ENCODE measurements at places on chromosomes 7 and 10.

GRCh38 chr7:16813232-16813616 lies 8.4 kb upstream of the AGR2 start:
- DNase-seq, result no peak

DNA sequence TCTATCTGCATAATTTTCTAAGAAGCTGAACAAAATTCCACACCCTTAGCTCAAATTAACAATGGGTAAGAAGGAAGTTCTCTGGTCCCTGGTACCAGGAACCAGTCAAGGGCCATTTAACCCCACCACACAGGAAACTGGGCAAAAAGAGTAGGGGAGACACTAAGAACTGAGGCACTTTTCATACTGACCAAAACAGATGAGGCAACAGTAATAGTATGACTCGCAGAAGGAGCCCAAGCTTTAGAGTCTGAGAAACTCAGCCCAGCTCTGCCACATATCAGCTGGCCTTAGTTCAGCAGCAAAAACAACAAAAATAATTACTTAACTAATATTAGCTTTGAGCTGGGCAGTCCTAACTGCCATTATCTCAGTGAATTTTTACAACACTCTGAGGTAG lies 221.2 kb downstream of the FAM107B start:
- DNase-seq, result no peak

GRCh38 chr10:2556883-2557282 lies 510.5 kb upstream of the PFKP start:
- DNase-seq, result no peak

GRCh38 chr10:3635697-3636096 lies 149.3 kb downstream of the KLF6 start:
- DNase-seq, result no peak

DNA sequence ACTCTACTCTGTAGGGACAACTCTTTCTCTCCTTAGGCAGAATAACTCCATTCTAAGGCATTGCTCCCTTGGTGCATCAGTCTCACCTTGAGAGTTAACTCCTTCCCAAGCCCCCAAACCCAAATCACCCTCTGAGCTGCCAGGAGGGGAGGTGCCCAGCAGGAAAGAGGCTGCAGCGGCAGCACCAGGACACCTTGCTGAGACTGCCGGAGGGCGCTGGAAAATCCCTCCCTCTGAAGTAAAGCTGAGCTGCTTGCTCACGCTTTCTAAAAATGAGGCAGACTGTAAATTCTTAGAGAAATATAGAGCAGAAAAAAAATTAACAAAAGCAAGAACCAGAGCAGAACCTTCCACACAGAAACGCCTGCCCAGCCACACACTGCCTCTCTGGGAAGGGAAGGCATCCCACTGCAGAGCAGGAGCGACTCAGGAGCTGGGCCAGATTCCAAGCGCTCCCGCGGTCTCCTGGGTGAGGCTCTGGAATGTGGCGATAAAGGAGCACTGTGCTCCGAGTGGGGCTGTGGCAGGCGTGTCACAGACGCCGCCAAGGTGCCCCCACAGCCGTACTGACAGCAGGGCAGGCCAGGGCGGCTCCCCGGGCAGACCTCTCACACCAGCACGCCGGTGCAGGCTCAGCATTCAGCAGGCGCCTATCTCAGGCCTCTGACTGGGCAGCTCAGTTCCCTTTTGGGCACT lies 202.1 kb downstream of the TNS3 start:
- no peak for DNase-seq

GRCh38 chr10:35711615-35712411 lies 69.7 kb upstream of the FZD8 start:
- DNase-seq, result no peak

GRCh38 chr7:1666823-1667565 lies 3.1 kb upstream of the ELFN1 start:
- no peak for DNase-seq

DNA sequence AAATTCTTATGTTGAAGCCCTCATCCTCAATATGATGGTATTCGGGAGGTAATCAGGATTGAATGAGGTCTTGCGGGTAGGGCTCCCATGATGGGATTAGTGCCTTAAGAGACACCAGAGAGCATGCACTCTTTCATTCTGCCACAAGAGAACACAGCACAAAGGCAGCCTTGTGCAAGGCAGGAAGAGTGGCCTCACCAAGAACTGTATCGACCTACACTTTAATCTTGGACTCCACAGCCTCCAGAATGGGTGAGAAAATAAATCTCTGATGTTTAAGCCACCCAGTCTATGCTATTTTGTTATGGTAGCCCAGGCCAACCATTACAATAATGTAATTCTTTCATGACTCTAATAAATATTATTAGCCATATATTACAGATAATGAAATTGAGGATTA lies 8.4 kb downstream of the SEM1 start:
- no peak for DNase-seq

DNA sequence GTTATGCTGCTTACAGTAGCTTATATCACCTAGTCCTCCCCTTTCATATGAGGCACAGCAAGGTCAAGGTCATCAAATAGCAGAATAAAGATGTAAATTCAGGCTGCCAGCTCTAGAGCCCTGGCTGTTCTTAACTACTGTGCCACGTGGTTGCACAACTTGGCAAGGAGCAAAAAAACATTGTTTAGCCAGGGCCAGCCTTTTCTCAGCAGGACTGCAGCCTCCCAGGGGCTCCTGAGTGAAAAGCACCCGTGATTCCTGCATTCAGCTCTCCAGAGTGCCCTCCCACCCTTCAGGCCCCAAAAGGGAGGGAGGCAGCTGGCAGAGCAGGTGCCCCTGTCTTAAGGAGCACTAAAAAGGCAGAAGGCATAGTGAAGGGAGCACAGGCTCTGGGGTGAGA lies 31.8 kb upstream of the TM9SF3 start:
- DNase-seq, result no peak

DNA sequence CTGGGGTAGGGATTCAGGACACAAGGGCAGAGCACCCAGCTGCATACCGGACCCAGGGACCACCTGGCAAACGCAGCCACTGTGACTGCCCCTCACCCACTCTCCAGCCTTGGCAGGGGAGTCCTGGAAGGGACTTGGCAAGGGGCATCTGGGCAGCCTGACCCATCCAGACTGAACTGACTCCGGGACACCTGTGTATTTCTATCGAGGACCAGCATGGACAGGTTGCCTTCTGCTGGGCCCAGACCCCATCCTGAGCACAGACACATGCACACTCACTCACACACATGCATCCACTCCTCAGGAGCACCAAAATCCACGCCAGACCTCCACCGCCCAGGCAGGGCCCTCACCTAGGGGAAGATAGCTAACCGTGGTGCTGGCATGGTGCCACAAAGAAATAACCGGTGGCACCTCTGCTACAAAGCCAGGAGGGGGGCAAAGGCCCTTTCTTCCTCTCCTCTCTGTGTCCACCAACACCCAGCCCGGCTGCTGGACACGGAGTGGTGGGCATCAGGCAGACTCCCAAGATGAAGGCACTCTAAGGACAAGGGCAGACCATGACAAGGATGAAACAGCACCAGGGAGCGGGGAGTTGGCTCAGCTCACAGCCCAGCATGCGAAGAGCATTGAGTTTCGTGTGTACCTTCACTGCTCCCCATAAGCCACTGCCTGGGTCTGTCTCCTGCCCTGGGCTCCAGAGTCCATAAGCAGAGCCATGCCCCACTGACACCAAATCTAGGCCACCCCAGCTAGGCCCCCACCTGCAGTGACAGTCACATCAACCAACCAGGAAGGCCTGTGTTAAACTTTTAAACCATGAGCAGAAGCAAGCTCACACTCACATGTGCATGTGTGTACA lies 35.3 kb downstream of the KCNH2 start:
- DNase-seq, result no peak

GRCh38 chr10:58104351-58104751 lies 163.3 kb downstream of the IPMK start:
- no peak for DNase-seq

GRCh38 chr7:46178661-46179060 lies 257.6 kb upstream of the IGFBP3 start:
- no peak for DNase-seq

- no peak for DNase-seq
Measured at GRCh38 chr10:98217801-98218200, 50.2 kb downstream of the LOXL4 start.

DNA sequence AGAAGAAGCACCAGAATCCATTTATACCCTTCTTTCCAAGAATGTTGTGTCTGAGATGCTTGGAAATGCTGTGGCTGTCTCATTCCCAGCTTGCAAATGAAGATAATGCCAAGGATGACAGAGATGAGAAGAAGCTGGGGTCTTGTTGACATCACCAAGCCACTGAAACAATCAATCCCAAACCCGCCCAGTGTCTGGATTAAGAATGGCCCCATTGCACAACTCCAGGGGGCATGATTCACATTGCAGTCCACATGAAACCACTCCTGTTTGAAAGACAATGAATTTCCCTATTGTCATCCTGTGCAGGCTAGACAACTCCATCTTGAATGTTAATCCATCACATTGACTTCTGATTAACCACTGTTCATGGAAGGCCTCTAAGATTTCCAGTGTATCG lies 28.6 kb downstream of the SORBS1 start:
- no peak for DNase-seq

DNA sequence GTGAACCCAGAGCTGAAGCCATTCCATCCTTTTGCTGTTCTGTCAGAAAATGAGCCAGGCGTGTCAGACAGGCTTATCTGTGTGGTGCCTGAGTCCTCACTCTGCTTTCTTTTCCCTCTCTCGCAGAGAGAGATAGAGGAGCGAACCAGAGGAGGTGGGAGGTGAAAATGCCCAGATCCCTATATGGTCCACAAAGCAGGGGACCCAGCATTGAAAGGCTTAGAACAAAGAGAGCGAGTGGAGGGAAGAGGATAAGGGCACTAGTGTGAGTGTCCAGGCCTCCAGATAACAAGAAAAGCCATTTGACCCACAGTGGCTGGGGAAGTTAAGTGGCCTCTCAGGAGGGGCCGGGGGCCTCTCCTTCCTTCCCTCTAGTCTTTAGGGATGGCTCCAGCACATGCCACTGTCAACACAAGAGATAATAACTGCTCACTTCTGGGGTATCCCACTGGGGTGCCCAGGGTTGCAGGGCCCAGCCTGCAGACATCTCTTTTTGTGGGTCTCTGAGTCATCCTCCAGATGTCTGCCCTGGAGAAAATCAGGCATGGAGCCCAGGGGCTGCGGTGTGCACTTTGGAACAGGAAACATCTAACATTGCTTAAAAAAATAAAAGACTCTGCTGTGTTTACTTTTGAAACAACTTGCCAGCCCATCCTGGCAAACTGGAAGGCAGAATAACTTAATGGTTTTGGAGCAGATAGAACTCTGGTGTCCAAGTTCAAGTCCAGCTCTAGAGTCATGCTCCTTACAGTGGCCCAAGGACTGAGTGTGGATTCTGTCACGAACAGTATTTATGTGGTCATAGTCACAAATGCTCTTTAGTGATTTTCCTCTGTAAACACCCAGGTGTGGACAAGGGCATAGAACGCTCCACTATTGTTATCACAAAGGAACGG lies 189.5 kb downstream of the CXCL12 start:
- DNase-seq, result no peak

DNA sequence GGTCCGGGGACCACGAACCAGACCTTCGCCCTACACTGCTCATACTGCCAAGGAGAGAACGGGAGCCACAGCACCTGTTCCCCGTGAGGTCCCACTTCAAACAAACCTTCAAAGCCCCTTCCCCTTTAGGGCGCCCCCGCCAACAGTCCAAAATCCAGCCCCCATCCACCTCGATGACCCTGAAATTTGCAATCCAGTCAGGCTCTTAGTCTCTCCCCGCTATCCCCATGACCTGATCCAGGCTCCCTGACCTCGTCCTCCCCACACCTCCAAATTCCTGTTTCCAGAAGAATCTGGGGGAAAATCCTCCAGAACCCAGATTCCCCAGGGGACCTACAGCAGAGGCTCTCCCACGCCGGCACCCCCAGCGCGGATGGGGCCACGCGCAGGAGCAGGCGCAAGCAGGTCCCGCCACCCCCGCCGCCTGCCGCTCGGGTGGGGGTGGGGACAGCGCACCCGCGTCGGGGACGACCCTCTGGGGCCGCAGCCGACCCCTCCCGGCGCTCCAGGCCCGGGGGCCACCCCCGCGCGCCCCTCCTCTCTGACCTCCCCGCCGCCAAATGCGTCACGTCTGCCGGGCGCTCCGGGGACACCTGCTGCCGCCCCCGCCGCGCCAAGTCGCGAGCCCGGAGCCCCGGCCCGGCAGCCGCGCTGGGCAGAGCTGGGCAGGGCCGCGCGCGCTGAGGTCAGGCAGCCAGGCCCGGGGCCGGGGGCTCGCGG lies 753 bp downstream of the CAMK2B start:
- peak; percentile 17 for DNase-seq

DNA sequence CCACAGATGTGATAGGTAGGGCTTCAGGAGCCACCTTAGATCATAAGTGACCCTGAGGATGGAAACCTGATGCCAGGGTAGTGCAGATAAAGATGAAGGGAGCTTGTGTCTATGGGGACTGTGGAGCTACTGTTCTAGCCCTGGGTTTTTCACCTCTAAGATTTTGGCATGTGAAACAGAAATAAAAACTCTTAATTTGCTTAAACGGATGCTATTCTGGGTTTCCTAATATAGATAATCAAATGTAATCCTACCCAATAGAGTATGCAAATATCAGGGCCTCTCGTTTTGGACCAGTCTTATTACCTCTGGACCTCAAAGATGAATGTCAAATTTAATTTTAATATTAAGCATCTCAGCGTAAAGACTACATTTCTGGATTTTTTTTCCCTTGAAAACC lies 49.3 kb downstream of the ABCB4 start:
- no peak for DNase-seq

GRCh38 chr10:113524539-113525490 lies 28.0 kb upstream of the HABP2 start:
- DNase-seq, result no peak

DNA sequence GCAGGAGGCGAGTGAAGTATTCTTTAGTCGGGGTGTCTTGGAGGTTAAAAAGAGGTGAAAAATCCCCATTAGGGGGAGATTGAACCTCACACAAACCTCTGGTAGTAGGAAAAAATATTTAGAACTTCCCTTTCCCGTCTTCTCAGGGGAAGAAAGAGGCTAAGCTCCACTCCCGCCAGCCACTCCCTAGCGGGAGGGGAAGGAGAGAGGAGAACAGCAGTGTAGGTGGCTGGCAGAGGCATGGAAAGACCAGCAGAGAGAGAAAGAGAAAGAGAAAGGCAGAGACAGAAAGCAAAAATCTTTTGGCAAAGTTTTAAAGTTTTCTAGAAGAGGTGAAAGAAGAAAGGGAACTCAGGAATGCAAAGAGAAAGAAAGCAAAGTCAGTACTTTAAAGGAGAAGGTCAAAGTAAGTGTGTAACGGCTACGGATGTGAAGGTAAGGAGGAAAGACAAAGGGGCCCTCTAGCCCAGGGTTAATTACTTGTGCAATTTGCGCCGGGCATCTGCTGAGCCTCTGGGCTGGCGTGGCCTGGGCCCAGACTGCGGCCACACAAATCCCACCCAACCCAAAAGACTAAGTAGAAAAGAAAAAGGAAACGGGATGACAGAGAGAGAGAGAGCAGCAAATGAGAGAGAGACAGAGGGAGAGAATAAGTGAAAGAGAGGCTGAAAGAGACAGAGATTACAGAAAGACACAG lies 72.3 kb upstream of the ZNF746 start:
- no peak for DNase-seq

- DNase-seq, result no peak
Measured at GRCh38 chr10:115001506-115002381, 63.7 kb downstream of the TRUB1 start.

- DNase-seq, result no peak
Measured at GRCh38 chr7:1163121-1163520, 3.1 kb upstream of the ZFAND2A start.
